Progenitor cell of endocrine pancreas (in vitro differentiated cells): ENCODE measurements at places on chromosomes 6 and 20.

DNA sequence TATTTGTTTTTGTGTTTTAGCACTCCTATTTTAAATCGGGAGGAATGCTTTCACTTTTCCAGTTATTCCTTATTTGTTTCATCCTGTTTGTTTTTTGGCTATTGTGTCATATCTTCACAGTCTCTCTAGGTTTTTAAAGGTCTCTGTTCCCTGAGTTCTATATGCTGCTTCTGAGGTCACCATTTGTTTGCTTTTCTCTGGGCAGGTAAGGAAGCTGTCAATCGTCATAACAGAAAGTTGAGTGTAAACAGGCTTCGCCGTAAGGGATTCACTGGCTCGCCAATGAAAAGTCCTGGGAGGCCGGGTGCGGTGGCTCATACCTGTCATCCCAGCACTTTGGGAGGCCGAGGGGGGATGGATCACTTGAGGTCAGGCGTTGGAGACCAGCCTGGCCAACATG lies 48.7 kb upstream of the RPS6KA2 start:
- no peak for DNase-seq

GRCh38 chr6:124371974-124372475 lies 568.4 kb downstream of the NKAIN2 start:
- DNase-seq: no peak

DNA sequence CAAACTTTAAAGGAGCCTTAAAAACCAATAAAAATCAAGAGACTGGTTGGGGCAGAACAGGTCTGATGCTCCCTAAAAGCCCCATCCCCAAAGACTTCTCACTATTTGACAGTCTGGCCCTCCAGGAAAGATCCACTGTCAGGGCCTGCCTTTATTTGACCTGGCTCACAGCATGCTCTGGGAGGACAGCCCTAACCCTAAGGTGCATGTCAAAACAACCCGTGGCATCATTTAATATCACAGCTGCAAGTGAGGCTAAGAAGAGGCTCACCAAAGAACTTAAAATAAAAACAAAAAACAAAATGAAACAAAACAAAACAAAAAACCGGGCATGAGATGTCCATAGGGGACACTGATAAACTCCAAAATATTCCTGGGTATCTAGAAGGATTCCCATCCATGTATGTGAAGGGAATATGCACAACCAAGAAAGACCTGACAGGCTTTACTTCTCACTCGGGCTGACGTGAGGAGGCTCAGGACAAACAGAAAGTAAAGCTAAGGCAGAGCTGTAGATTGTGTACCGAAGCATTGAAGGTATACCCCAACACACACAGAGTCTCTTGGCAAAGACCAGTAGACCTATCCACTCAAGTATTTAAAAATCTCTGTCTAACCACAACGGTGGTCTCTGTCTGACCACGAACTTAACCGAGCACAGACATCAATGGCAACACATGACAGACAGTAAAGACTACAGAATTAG lies 57.3 kb downstream of the AHI1 start:
- no peak for DNase-seq

DNA sequence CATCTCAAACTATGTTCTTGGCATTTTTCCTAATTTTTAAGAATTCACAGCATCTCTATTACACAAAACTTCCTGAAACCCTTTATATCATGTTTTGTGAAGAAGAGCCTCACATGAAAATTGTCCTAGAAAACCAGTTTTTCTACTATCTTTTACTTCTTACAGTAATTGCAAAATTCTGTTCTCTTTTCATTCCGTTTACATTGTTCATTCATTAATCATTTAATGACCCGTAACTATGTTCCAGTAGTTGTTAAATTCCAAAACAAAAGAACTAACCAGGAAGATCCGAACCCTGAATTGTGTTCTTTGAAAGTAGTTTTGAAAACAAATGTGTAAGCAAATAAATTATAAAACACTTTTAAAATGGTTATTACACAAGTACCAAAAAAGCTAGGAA lies 597.0 kb downstream of the EYS start:
- DNase-seq: no peak

DNA sequence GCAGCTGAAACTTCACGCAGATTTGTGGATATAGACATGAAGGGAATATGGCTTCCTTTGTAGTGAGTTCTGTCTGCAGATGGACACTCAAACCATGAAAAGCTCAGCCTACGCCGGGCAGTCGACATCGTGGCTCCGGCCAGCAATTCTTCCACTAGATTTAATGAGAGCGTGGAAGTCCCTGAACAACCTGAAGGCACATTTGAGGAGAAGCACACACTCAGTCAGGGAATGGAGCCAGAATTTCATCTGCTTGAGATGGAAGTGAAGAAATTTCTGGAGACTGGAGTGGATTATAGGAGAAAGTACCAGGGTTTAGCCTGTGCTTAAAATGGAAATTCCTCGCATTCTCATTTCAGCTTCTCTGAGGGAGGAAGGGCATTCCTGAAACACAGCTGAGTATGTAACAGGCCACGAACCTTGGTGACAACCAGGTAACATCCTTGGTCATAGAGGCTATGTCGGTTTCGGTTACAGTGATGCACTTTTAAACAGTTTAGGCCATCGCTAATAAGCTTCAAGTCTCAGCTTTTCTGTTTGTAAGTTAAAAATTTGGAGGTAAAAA lies 80.5 kb upstream of the AGPAT4 start:
- no peak for DNase-seq

DNA sequence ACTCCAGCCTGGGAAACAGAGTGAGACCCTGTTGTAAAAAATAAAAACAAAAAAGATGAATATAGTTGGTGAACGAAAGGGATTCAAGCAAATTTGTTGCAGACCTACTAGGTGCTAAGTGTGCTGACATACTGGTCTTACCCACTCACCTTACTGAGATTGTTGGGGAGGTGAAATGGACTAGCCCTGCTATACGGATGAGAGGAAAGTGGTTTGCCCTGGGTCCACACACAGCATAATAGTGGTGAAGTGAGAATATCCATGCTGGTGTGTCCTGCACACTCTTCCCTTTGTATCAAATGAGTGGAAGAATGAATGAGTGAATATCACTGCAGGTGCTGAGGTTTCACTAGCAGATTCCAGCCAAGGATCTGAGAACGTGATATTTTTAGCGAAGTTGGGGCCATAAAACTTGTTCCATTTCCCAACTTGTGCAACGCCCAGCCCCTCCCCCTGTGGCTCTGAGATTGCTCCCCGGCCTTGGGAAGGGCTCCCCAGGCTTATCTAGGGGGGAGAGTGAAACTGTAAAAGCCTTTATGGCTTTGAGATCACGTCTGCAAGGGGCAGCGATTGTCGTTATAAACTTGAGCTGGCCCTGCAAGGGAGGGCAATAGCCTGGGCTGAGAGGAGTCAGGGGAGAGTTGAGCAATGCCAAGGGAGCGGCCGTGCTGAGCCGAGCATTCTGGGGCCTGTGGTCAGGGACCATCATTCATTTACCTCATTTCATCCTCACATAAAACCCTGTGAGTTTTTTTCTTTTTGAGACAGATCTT lies 33.2 kb upstream of the TTPAL start:
- no peak for DNase-seq

DNA sequence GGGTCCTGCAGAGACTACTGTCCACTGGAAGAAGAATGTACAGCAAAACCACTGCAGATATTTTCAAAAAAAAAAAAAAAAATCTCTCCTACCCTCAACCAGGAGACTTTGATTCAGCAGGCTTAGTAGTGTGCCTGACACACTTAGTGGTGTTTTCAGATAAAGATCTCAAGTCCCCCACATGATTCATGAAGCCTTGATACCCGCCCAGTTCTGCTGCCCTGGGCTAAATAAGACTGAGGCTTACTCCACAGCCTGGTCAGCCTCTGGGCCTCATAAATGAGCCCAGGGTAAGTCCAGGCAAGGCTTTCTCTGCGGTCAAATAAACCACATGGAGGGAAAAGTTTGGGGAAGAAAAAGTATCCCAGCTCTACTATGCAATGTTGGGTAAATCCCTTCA lies 222.1 kb upstream of the ARID1B start:
- no peak for DNase-seq

GRCh38 chr6:33957131-33957891 lies 153.5 kb upstream of the MLN start:
- no peak for DNase-seq

GRCh38 chr6:7086488-7086887 lies 21.3 kb upstream of the RREB1 start:
- DNase-seq: no peak

DNA sequence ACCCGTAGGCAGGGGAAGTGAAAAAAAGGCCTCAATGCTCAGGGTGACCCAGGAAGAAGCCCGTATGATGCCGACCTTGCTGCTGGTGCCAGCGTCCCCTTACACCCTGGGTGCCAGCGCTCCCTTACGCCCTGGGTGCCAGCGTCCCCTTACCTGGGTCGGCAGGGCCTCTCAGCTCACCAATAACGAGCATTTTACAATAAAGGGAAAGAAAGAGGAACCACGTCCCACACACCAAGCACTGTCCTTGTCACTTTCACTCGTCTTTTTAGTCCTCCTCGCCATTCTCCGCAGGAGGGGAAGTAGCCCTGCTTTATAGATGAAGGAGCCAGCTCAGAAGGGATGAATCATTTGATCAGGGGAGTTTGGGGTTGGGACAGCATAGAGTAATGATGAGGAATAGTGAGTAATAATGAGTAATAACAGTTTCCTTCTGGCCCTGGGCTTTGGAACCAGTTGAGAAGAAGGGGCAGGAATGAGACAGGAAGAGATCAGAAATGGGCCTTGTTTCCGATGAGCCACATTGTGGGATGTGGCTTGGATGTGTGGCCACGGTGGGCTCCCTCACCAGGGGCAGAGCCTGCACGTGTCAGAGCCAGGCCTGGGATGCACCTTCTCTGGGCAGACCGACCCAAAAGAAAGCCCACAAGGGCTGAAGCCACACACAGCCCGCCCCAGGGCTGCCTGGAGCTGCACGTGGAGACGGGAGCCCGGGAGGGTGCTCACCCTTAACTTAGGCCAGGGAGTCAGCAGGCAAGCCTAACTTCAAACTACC lies 75.7 kb downstream of the SYNJ2 start:
- no peak for DNase-seq

- no peak for DNase-seq
Observed at GRCh38 chr6:152244998-152245630, 392.0 kb downstream of the SYNE1 start.

- no peak for DNase-seq
Observed at GRCh38 chr6:44727651-44728630, 340.4 kb downstream of the CDC5L start.

- DNase-seq: no peak
Observed at GRCh38 chr6:169165561-169166300, 87.9 kb downstream of the THBS2 start.

- no peak for DNase-seq
Observed at GRCh38 chr6:160831739-160832138, 129.7 kb downstream of the PLG start.

GRCh38 chr6:123159861-123160260 lies 163.8 kb downstream of the CLVS2 start:
- no peak for DNase-seq

DNA sequence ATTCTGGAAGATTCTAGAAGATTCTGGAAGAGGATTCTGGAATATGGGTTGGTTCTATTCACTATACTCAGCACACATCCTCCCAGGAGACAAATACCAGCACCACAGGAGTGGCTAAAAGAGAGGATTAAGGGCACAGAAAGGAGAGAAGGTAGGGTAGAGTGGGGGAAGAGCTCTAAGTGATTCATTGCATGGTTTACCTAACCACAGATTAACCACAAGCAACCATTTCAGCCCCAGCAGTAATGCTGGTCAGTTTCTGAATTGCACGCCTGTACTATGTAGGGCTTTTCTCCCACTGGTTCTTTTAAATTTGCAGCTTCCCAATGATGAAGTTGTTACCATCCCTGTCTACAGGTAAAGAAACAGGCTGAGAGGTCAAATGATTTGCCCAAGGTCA lies 192.7 kb upstream of the PMEPA1 start:
- DNase-seq: no peak

- no peak for DNase-seq
Observed at GRCh38 chr6:121531658-121532169, 96.3 kb downstream of the GJA1 start.

GRCh38 chr6:15205321-15205720 lies 40.5 kb upstream of the JARID2 start:
- no peak for DNase-seq

GRCh38 chr6:79894939-79895338 lies 52.4 kb downstream of the ELOVL4 start:
- DNase-seq: no peak

DNA sequence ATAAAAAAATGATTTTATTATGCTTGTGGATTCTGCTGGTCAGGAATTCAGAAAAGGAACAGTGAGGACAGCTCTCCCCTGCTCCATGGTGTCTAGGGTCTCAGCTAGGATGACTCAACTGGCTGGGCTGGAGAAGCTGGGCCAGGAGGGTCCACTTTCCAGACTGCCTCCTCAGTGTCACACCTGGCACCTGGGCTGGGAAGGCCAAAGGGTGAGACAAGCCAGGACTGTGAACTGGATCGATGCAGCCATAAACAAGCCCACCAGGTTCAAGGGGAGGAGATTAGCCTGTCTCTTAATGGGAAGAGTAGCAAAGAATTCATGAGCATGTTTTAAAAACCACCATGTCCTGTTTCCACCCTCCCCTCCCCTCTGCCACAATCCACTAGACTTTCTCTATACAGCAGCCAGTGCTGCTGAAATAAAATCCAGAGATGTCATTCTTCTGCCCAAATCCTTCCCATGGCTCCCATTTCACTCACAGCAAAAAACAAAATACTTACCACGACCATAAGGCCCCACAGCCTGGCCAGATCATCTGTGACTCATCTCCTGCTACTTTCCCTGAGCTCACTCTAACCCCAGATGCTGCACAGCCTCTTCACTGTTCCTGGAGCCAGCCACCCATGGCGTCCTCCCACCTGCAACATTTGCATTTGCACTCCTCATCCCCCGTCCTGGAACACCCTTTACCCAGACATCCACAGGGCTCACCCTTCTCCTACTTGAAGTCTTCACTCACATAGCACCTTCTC lies 13.8 kb downstream of the SPTLC3 start:
- DNase-seq: no peak

- DNase-seq: no peak
Observed at GRCh38 chr20:62685781-62686555, 22.7 kb upstream of the NTSR1 start.

GRCh38 chr20:22805219-22805618 lies 220.8 kb upstream of the FOXA2 start:
- peak; percentile 22 for DNase-seq

- DNase-seq: no peak
Observed at GRCh38 chr20:24465730-24466129, 3.7 kb upstream of the SYNDIG1 start.

GRCh38 chr6:136020691-136021090 lies 169.2 kb downstream of the PDE7B start:
- no peak for DNase-seq

- no peak for DNase-seq
Observed at GRCh38 chr6:48111143-48111506, at the start of gene PTCHD4. TSS of gene PTCHD4 (minus strand) at chr6:48111197. CDS start at chr6:48068957, 42,240 bp downstream.

GRCh38 chr6:116278854-116279231 lies 887 bp downstream of the TSPYL1 start:
- no peak for DNase-seq
